Type B pancreatic cell (in vitro differentiated cells): ENCODE measurements at places on chromosomes 6 and 20. TPM values are rescaled to one million over a fixed set of nuclear protein-coding genes. Genes with fewer than 3 reads are reported as not detected.

ADGRF1 gene
- 20.0 and 36.0 TPM in 2 replicates for total RNA-seq

ARFGAP1 gene
- 132 and 141 TPM in 2 replicates for total RNA-seq

AHI1 gene
- 20.2 and 23.2 TPM in 2 replicates for total RNA-seq

DOK5 gene
- total RNA-seq = 2.2 and 26.9 TPM in 2 replicates

PRDM13 gene
- not detected in 2 replicates for total RNA-seq

MOG gene
- total RNA-seq = not detected in 2 replicates

VGLL2 gene
- 0.31 and 3.0 TPM in 2 replicates for total RNA-seq

GRCh38 chr6:81605526-81605925 lies 147.0 kb downstream of the TENT5A start:
- H3K27ac ChIP-seq = no peak overlapping the region
- DNase-seq = no peak
- no peak overlapping the region for H3K4me3 ChIP-seq
- no peaks in the 10 kb centered on the region for H3K27me3 ChIP-seq
- no peaks in the 10 kb centered on the region for H3K4me1 ChIP-seq

DNA sequence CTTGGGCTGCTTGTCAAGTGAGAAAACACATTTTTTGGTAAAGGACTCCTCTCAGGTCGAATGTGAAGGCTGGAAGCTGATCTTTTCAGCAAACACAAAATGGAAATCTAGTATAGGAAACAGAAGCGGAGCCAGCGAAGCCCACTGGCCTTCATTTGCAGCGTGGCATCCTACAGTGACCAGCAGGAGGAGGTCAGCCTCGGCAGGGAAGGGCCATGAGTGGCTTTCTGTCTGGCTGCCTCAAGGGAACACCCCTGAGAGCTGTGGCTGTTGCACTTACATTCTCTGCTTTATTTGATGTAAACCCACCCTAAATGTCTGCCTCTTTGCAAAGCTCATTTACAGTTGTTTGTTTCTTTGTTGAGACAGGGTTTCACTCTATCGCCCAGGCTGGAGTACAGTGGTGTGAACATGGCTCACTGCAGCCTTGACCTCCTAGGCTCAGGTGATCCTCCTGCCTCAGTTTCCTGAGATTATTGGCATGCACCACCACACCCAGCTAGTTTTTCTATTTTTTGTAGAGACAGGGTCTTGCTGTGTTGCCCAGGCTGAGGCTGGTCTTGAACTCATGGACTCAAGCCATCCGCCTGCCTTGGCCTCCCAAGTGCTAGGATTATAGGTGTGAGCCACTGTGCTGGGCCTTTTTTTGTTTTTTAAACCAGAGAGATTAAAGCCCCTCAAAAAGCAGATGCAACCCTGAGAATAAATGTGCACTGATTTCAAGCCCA lies 322.0 kb upstream of the SOX4 start:
- DNase-seq = no peak
- peak overlapping the region; percentile 78 for H3K27ac ChIP-seq
- no peaks in the 10 kb centered on the region for H3K27me3 ChIP-seq
- H3K4me1 ChIP-seq = peaks cover 14% of the 10 kb centered on the region
- H3K36me3 ChIP-seq = peaks cover 4% of the 10 kb centered on the region

DNA sequence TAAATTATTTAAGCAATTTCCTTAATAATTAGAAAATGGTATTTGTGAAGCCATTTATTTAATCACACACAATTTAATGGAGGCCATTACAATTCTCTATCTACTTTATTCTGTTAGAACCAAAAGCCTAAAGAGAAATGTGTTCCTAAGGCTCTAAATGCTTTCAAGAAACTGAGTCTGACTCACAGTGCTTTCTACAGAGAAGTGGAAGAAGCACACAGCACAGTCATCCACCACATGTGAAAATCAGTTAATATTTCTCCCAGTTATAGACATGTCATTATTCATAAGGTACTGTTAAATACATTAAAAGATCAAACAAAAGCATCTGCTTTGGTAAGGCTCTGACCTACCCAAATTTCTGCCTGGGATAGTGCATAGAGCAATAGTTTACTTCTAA lies 214.4 kb downstream of the ALDH8A1 start:
- no peaks in the 10 kb centered on the region for H3K36me3 ChIP-seq
- no peaks in the 10 kb centered on the region for H3K27me3 ChIP-seq
- H3K4me3 ChIP-seq = no peak overlapping the region
- peaks cover 17% of the 10 kb centered on the region for H3K4me1 ChIP-seq

DNA sequence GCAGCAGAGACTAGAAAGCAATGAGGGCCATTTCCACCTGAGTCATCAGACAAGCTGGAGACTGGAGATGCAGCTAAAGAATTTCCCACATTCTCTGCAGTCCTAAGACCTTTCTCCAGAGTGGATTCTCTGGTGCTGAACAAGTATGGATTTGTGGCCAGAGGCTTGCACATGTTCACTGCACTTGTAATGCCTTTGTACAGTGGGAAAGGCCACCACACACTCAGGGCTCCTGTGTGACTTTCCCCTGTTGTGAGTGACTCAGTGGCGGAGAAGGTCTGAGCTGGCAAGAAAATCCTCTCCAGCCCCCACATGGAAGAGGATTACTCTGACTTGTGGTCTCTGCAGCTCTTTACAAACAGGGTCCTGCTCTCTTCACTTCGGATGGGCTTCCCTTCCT lies 192.3 kb downstream of the C6orf118 start:
- no peak for DNase-seq
- no peaks in the 10 kb centered on the region for H3K36me3 ChIP-seq
- peaks cover 6% of the 10 kb centered on the region for H3K4me1 ChIP-seq
- no peaks in the 10 kb centered on the region for H3K27me3 ChIP-seq
- H3K27ac ChIP-seq = no peak overlapping the region
- H3K4me3 ChIP-seq = no peak overlapping the region

DNA sequence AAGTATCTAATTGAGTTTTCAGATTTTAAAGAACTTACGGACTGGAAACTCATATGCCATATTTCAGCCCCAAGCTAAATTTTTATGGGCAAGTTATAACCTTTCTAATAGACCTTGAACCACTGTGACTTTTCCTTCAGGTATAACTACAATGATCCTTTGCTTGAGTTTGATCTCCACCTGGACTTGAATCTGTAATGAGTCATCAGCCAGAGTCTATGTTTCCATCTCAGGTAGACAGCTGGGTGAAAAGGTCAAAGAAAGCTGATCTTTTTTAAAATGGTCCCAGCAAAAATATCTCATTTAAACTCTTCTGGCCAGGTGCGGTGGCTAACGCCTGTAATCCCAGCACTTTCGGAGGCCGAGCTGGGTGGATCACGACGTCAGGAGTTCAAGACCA lies 88.4 kb upstream of the SGK1 start:
- H3K27ac ChIP-seq = no peak overlapping the region
- peaks cover 4% of the 10 kb centered on the region for H3K27me3 ChIP-seq
- H3K4me3 ChIP-seq = no peak overlapping the region
- DNase-seq = no peak

GRCh38 chr6:26270903-26271667 lies 93.9 kb upstream of the BTN3A2 start:
- H3K27ac ChIP-seq = no peak overlapping the region
- H3K4me3 ChIP-seq = no peak overlapping the region
- no peaks in the 10 kb centered on the region for H3K36me3 ChIP-seq
- H3K27me3 ChIP-seq = no peaks in the 10 kb centered on the region
- no peak for DNase-seq
- peaks cover 13% of the 10 kb centered on the region for H3K4me1 ChIP-seq

DNA sequence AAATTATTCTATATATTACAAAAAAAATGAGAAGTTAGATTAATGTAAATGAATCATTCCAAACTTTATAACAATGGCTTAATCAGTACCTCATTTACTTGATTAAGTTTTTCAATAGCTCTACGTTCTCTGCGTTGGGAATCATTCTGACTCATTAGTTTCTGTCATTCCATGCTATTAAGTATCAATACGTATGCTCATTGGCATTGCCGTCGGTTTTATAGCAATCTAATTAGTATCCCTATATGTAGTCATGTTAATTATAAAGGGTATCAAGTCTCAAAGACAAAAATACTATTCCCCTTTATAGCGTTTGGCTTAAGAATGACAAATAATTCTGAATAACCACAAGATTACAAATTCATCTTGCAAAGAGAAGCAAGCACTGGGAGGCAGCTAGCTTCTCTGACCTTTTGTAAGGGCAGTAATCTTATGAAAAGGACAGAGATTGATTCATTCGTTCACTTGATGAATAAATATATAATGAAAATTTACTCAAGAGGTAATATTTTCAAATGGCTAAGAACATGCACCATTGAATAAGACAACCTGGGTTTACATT lies 41.8 kb downstream of the OLIG3 start:
- no peak overlapping the region for H3K4me3 ChIP-seq
- no peaks in the 10 kb centered on the region for H3K27me3 ChIP-seq
- H3K36me3 ChIP-seq = no peaks in the 10 kb centered on the region
- DNase-seq = no peak
- H3K4me1 ChIP-seq = no peaks in the 10 kb centered on the region

DNA sequence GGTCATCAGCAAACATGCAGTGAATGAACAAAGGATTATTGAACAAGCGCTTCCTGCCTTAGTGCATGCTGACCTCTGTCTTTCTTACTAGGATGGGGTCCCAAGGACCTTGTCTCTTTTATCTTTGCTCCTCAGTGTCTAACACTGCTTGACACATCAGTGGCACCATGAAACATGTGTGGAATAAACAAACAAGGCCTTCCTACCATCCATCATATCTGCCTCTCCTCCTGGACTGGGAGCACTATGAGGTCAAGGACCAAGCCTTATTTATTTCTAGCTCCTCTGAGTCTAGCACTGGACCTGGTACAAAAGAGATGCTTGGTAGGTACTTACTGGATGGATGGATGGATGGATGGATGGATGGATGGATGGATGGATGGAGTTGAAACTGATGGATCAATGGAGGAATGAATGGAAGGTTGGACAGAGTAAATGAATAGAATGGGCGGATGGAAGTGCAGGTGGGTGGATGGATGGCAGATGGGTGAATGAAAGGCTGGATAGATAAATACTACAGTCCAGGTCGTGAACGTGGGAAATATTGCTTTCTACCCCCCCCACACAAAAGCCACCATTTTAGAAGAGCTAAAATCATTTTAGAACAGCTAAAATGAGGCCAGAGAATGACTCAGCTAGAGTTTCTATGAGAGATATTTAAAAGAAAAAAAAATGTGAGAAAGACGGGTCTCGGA lies 104.1 kb upstream of the PTPN1 start:
- H3K36me3 ChIP-seq = no peaks in the 10 kb centered on the region
- H3K27ac ChIP-seq = no peak overlapping the region
- DNase-seq = no peak
- no peaks in the 10 kb centered on the region for H3K4me1 ChIP-seq

DNA sequence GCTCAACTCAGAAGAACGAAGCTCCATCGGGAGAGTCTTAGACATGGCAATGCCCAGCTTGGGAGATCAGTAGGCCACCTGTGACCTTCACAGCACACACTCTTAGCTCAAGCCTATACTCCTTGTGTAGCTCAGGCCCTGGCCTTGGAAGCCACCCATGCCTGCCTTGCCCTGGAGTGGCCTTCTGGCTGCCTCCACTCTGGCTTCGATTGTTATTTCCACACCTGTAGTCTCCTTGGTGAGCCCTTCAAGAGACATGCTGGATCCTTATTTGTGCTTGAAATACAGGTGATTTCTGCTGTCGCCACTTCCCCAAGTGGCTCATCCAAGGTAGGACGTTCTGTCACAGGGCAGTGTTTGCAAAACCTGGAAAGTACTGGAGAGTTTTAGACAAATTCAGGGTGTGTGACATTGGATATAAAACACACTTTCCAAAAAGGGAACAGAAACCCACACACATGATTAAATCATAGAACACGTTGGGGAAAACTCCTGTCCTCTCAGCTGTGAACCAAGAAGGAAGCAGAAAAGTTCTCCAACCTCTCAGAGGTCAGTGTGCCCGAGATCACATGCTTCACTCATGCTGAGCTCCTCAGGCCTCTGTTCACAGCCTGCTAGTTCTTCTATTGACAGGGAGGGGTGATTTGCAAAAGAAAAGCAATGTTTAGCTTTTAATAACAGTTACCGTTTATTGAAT lies 391.8 kb downstream of the CDC5L start:
- H3K36me3 ChIP-seq = peaks cover 5% of the 10 kb centered on the region
- no peak for DNase-seq
- peaks cover 4% of the 10 kb centered on the region for H3K4me1 ChIP-seq

GRCh38 chr6:27332692-27333641 lies 20.9 kb upstream of the POM121L2 start:
- H3K4me1 ChIP-seq = peaks cover 4% of the 10 kb centered on the region
- peaks cover 12% of the 10 kb centered on the region for H3K27me3 ChIP-seq
- H3K36me3 ChIP-seq = no peaks in the 10 kb centered on the region

DNA sequence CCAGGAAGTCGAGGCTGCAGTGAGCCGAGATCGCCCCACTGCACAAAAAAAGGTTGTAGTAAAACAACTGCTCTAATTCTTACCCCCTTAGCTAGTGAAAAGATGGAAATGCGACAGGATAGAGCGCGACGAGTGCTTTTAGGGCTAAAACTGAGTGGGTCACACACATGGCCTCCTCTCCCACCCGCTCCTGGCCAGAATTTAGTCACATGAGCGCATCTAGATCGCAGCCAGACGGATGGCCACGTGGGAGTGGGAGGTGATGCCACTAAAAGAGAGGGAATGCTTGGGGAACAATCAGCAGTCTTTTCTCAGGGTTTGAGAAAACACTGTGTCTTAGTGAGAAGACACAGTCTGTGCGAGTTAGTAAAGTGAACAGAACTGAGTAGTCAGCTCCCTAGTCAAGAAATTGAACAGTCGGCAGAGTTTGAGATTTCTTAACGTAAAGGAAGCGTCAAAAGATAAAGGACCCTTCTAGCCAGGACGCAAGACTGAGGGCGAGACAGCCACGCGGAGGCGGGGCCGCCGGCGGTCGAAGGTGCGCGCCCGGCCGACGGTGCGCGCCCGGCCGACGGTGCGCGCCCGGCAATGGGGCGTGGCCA lies 664 bp upstream of the ACTR5 start:
- peak overlapping the region; percentile 99 for H3K4me3 ChIP-seq
- no peak for DNase-seq
- peaks cover 5% of the 10 kb centered on the region for H3K36me3 ChIP-seq
- peaks cover 13% of the 10 kb centered on the region for H3K4me1 ChIP-seq

DNA sequence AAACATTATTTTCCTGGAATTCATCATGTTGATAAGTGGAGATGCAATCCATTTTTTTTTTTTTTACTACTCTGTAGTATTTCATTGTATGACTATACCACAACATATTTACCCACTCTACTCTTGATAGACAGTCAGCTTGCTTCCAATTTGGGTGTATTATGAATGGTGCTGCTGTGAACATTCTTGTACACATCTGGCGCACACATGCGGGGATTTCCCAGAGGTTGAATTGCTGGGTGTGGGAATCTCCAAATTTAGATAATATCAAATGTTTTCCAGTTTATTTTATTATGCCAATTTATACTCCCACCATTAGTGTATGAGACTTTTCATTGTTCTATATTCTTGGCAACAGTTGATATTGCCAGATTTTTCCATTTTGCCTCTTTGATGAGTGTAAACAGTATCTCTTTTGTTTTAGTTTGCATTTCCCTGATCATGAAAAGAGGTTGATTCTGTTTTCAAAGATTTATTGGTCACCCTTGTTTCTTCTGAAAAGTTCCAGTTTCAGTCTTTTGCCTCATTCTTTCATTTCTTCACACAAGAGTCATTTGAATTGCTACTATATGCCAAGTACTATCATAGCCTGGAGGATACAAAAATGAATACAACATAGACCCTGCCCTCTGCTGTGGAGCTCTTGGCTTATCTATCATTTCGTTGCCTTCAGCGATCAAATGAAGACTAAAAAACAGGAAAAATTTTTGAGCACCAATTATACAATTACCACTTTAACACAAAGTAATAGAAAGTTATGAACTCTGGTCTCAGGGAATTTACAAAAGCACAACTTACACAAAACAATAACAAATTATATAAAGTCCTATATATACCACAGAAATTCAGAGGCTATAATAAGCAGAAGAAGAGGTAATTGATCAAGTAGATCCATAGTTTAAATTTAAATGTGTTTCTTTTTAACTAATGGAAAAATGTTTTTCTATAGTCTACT lies 17.1 kb upstream of the NCOA7 start:
- H3K27me3 ChIP-seq = peaks cover 3% of the 10 kb centered on the region
- H3K27ac ChIP-seq = no peak overlapping the region
- no peak overlapping the region for H3K4me3 ChIP-seq
- no peaks in the 10 kb centered on the region for H3K36me3 ChIP-seq
- DNase-seq = no peak
